ENCODE measurements at places on chromosomes 3 and 15.

DNA sequence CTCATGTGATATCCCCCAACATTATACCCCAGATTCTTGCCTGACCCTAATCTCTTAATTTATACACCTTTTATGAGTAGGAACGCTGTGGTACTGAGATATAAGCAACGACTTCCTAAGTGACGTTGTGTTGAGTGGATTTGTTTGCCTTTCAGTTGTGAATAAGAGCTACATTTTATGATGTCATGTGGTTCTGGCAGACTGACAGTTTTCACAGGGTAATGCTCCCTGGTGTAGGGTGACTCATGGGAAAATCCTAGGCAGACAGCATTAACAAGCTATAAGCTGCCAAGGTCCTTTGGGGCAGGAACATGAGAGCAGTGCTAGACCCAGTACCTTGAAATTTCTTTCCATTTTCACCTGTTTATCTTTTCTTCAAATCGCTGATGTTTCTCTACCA lies 11.2 kb downstream of the C3orf52 start:
- peak; percentile 96 for DNase-seq

GRCh38 chr3:134028486-134029255 lies 1.1 kb downstream of the SLCO2A1 start:
- no peak for DNase-seq

GRCh38 chr15:65393091-65393490 lies 15.3 kb upstream of the IGDCC3 start:
- DNase-seq = no peak

DNA sequence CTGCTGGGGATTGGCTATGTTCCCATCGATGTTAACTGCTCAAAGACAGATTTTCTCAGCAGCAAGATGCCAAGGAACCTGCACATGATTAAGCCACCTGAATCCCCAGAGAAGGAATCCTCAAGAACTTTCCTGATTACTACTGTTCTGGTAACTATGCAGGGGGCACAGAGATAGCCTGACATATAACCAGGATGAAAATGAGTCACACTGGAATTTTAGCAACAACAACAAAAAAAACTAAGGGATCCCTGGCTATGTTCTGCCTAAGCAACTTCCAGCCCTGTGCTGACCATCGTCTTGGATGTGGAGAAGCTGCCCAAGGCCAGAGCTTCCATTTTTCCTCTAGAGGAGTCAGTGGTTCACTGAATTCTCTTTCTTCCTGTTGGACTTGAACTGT lies 13.8 kb downstream of the RIOX2 start:
- DNase-seq = no peak

GRCh38 chr3:45516829-45517228 lies 77.7 kb upstream of the LIMD1 start:
- DNase-seq = no peak

DNA sequence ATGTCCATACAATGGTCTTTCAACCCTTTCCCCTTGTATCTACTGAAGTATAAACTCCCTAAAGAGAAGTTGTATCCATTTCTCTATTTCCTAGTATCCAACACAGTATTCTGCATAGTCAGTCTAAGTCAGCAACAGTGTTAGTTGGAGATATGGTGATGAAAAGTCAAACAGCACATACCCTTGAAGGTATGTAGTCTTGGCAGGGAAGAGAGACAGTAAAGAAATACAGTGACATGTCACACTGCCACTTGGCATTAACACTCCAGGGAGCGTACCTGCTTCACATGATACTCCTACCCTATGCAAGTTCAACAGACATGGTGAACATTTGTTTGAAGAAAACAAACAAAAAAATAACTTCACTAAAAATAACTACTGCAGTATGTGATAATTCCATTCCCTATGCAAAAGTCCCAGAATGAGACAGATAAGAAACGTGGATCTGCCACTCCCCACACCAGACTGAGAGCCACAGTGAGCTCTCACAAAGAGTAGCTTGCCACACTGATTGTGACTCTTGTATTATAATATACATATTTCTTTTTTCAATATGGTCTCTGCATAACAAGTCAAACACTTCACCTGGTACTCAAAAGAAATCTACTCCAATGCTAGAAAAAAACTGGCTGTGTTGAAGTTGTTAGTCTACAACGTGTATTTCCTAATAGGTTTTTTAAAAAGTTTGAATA lies 5.9 kb downstream of the PDCD10 start:
- no peak for DNase-seq

DNA sequence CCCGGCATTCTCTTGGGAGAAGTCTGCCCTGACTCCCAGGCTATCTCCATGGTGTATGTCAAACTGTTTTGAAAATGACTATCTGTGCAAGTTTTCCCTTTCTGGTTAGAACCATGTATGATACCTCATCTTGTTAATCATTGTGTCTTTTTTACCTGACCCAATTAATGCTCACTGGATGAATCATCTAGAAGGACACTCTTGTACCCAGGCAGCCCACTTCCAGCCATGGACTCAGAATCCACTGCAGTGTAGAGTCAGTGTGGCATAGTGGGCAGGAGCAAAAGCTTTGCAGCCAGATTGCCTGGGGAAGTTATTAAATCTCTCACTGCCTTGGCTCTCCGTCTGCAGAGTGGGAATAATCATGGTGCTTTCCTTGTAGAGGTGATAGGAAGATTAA lies 1.2 kb downstream of the FAM3D start:
- no peak for DNase-seq

- DNase-seq = peak; percentile 90
Measured at GRCh38 chr3:154089421-154090420, 31.5 kb upstream of the ARHGEF26 start.

DNA sequence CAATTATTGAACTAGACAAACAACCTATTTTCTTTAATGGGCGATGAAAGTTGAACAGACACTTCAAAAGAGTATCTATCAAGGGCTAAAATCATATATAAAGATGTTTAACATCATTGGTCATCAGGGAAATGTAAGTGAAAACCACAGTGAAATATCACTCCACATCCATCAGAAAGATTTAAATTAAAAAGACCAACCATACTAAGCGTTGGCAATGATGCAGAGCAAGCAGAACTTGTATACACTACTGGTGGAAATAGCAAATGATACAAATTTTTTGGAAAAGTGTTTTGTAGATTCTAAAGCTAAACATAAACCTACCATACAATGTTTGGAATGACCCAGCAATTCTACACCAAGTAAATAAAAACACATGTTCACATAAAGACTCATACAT lies 65.9 kb upstream of the THBS1 start:
- DNase-seq = no peak

DNA sequence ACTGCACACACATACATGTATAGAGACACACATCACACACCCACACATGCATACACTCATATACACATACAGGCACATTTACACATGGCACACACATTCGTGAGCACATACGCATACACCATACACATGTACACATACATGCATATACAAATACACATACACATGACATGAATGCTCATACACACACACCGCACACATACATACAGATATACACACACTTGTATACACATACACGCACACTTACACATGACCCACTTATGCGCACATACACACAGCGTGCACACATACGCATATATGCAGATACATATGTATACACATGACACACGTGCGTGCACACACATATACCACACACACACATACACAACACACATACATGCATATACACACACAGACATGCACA lies 162.7 kb downstream of the LRRK1 start:
- DNase-seq = no peak

DNA sequence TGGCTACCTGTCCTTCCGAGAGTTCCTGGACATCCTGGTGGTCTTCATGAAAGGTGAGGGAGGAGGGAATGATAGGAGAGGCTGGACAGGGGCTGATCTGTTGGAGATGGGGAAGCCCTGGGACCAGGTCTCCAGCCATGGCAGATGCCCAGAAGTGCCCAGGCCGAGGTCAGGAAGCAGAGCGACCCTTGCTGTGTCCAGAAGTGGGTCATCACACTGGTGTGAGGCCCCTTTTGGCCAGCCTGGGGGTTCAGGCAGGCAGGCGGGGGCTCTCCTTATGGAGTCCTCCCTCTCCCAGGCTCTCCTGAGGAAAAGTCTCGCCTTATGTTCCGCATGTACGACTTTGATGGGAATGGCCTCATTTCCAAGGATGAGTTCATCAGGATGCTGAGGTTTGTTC lies 17.8 kb downstream of the DUOX1 start:
- no peak for DNase-seq

GRCh38 chr3:146550743-146551510 lies 6.5 kb upstream of the PLSCR1 start:
- peak; percentile 13 for DNase-seq

DNA sequence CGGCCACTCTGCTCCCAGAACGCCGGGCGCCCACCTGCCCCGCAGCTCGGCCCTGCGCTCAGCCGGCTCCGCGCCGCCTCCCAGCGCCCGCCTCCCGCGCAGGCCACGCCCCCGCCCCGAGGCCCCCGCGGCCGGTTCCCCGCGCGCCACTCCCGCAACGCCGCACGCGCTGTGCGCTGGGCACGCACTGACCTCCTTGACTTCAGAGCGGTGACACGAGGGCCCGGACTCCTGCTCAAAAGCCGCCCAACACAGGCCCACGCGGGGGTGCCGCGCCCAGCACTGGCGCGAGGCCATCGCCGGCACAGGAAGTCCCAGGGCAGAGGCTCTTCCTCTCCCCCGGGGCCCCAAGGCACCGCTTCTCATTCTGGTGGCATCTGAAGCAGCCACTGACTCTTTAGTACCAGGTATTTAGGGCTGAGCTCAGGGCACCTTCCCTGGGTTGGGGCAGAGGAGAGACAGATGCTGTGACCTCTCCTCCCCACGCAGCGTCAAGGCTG lies 12.4 kb downstream of the TNK2 start:
- peak; percentile 75 for DNase-seq

GRCh38 chr3:58102390-58102750 lies 94.1 kb downstream of the FLNB start:
- no peak for DNase-seq

DNA sequence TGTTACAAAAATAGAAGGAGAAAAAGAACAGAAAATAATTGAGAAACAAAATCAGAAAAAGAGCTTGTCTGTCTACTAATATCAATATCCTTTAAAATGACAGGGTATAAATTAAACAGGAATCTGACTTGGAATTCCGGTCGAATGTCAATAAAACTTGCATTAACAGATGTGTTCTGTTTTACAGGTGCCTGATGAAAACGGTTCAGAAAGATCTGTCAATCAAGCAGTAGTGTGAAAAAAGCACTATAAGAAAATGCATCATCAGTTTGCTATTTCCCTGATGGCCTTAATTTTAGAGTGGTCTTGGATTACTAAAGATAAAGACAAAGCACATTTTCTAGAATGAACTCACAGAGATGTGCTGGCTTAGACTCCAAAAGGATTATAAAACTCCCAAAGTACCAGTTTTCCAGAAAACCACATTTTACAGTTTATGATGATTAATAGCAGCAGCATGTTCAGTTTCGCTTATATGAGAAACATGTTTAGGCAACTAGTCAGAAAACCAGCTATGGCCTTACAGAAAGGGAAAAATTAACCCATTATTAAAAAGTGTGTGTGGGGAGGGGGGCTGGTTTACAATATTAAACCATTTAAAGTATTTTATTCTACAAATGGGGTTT lies 8.2 kb upstream of the C3orf38 start:
- DNase-seq = no peak

- DNase-seq = no peak
Measured at GRCh38 chr3:63911509-63911872, 692 bp downstream of the SCAANT1 start.

DNA sequence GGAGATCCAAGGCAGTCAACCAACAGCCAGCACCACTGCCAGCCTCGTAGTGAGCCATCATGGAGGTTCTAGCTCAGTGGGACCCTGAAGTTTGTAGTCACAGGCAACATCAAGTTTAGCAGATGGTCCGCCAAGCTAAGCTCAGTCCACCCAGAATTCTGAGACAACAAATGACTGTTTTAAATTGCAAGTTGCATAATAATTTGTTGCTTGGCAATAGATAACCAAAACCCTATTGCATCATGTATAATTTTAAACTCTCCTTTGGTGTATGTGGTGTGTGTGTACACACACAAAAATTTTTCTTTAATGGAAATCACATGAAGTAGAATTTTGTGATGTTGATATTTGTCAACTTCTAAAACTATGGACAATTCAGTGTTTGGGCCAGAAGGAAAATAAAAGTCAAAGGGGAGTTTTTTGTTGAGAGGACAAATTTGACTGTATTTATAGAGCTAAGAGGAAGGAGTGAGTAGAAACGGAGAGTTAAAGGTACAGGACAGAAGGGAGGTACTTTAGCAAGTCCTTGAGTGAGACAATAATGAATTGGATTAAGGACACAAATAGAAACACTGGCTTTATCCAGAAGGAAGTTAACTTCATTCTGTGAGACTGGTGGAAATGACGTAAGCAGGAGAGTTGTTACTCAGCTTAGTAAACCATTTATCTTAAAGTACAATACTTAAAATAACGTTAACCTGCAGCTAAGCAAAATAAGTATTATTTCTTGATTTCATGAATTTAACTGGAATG lies 83.6 kb downstream of the NCEH1 start:
- DNase-seq = no peak

GRCh38 chr3:110568246-110568645 lies 503.4 kb upstream of the NECTIN3 start:
- DNase-seq = no peak

DNA sequence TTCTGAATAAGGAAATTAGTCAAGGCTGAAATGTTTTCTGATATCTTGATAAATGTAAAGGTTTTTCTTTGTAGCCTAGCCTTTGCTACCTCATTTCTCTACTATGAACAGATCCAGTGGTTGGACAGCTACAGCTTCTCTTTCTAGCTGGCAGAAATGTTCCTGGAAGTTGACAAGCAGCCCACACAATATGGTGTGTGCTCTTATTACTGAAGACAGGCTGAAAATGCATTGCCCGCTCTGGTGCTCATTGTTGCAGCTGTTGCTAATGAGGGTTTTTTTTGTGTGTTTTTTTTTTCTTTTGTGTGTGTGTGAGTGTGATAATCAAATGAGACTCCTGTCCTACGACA lies 844.3 kb upstream of the SEMA6D start:
- no peak for DNase-seq

DNA sequence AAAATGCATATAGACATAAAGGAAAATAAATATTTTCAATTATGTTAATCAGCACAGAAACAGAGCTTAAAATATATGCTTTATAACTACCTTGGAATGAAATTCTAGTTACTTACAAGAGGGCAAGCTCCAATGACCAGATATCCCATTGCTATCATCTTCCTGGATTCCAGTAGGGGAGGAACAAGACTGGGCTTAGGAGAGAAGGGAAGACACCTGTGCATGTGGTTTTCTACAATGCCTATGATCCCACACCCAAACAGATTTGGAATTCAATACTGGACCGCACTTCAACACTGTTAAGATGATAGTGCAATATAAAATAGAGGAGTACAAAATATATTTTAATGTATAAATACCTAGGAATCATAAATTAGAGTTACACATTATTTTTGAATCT lies 79.6 kb downstream of the ARPP21 start:
- DNase-seq = no peak

DNA sequence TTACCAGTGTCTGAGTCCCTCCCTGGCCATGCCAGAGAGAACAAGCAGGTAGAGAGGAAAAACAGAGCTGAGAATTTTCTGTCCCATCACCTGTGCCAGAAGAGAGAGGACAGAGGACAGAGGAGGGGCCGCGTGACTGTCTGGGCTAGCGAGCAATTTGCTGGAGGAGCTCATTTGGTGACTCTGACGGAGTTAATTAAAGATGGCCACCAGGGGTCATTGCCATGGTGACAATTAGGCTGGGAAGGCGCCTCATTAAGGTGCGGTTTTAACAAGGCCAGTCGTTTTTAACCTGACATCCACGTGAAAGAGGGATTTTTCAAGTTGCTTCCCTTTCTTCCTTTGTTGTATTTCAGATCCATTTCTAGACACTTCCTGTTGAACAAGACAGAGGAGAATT lies 72.4 kb downstream of the RHCG start:
- no peak for DNase-seq

All from DMS53 (cell line).